GM12865 (cell line): ENCODE measurements at places on chromosomes 5 and 9.

DNA sequence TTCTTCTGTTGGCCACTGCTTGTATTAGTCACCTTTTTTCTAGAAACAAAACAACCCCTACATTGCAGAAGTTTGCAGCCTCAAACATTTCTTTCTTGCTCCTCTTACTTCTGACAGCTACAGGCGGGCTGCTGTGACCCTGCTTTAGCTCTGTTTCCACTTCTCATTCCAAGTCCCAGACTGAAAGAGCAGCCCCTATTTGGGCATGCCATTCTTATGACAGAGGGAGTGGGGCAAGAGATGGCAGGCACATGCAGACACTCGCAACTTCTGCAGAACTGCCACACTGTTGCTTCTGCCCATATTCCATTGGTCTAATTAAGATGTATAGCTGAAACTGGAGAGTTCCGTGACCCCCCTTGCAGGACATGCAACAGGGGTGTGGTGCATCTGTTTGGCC lies 19.6 kb upstream of the RPS23 start:
- no peak for DNase-seq

DNA sequence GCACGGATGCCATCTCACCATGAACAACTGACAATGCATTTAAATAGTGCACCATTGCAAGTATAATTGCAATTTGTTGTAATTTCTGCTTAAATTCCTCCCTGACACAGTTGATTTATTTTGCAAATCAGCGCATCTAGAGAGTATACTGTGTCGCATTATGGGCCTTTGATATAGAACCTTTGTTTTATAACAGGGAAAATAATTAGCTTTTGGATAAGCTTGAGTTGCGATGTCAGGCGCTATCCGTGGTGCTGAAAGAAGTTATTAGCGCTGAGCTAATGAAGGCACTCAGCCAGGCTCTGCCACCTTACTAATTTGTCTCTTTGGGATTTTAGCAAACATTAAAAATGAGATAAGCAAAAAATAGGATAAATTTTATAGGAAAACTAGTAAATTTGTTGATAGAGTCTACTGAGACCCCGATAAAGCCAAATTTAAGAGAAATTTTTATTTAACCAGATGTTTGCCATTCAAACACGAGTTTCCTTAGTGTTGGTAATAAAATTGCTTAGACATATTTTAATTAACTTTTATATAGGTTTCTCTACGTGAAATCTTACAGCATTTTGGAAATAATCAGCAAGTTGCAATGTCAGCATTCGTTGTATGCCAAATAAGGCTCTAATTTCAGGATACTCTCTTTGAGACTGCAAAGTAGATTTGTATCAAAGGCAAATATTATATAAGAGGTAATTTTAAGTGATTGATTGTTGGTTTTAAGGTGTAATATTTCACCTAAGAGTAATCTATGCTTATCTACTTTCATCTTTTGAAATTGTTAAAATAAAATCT lies 355.5 kb downstream of the TLR4 start:
- peak; percentile 31 for DNase-seq

DNA sequence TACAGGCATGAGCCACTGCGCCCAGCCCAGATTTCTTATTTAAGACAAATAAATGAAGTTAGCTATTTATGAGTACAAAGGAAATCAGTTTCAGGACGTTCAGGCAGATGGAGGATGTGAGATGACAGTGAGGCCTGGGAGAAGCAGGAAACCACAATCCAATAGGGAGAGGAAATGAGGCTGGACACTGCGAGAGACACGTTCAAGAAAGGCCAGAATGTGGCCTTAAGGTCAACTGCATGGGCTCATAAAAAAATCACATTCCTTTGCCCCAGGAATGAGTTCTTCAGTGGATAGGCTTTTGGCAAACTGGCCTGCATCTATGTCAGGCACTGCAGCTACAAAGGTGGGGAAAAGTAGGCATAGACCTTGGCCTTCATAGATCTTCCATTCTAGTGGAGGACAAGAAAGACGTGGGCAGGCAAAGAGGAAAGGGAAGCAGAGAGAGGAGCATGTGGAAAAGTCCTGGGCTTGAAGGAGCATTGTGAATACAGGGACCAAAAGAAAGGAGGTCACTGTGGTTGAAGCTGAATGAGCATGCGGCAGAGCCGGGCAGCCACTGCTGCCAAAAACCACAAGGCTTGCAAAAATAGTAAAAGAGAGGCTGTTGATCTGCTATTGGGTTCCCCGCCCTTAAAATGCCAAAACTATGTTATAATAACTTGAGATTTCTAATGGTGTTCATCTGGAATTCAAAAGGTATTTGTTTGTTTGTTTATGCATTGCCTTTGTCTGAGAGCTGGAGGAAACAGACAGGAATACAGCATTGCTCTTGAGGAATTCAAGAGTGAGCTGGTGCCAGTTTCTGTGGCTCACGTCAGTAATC lies 133.0 kb downstream of the GNA14 start:
- no peak for DNase-seq

- DNase-seq = peak; percentile 61
Observed at GRCh38 chr5:138077064-138077696, 6.7 kb upstream of the WNT8A start.

DNA sequence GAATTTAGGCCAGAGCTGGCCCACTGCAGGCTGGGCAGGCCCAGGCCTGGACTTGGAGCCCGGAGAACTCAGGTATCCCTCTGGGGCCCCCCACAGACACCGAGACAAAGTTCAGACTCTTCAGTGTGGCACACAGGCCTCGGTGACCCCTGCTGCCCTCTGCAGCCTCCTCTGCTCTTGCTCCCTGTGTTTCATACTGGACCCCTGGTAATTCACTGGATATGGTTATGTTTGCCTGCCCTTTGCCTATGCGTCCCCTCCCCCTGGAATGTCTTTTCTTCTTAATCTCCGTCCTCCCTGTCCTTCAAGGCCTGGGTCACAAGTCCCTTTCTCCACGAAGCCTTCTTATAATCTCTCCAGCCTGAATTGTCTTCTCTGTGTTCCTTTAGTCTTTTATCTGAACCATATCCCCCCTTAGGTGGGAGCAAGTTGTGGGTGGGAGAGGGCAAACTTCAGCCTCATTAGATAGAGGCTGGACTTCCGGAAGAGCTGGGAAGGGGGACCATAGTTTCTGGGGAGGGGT lies 30.1 kb downstream of the GSN start:
- no peak for DNase-seq

DNA sequence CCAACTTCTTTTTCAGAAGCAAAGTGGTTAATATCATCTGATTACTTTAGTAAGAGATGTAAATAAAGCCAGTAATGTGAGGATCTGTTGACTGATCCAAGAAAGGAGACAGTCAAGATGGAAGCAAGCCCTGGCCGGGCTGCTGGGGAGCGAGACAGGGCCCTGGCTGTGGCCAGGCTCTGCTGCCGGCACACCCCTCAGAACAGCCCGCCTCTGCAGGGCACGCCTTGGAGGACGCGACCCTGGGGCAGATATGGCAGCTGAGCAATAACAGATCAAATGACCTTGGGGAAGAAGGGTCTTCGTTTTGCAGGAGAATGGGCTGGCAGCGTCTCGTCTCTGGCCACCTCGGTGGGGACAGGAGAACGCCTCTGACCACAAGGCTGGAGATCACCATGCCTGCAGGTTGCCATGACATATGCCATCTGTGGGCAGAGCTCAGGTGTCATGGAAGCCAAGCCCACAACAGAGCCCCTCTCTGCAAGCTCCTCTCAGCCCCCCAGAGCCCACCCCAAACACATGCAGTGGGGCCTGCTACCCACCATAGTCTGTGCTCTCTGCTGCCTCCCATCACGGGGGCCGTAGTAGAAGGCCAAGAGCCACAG lies 206.5 kb downstream of the FANCC start:
- no peak for DNase-seq
